ENCODE measurements at places on chromosomes 2 and 18. TPM values are rescaled to one million over a fixed set of nuclear protein-coding genes. Genes with fewer than 3 reads are reported as not detected.

The PFN4 gene
- total RNA-seq = not detected

DNA sequence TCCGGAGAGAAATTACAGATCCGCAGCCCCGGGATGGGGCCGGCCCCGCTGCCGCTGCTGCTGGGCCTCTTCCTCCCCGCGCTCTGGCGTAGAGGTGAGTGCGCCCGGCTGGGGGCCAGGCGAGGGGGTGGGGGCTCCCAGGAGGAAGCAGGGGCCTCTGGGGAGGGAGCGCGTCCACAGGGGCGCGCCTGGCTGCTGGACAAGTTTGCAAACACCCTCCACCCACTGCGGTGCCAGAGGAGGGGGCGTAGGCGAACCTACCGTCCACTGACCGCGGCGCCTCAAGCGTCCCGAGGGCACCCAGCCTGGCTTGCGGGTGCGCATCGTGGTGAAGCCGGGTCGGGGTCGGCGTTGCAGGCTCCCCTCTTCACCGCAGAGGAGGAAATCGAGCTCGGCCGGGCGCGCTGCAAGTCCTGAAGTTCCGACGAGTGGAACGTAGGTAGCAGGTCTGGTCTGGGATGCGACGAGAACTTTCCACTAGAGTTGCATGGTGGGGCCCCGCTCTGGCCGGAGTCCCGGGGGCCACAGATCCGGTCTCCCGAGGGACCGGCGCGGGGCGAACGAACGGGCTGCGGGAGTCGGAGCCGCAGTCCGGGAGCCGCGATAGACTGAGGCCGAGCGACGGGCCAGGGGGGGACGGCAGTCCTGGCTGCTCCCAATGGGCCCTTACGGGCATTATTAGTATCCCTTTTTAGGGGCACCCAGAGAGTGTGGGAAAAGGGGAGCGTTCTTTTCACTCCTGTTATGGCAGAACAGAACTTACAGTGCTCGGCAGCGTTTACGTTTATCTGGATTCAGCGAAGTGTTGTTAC, 502 bp downstream of the MERTK start:
- no peak for DNase-seq

The UGT1A5 gene
- not detected for total RNA-seq

- DNase-seq = no peak
These were observed 73.1 kb downstream of the RTN4 start for GRCh38 chr2:54977149-54977548.

DNA sequence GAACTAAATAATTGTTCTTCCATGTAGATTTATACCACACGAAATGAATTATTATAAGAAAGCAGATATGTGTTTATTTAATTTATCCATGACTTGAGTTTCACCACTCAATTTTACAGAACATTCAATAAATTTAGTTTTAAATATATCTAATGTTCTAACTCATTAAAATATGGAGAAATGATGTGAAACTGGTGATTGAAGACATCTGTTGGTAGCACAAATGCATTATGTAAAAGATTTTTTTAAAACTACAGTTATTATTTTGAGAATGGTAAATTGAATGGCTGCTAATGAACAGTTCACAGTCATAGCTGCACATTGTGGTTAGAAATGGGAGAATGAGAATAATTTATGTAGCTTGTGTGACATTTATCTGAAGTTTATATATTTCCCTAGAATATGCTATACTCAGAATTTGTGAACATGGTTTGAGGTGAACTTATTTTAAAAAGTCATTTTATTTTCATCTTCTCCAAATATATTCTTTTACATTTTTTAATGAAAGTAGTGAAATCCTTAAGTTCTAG, 203.5 kb downstream of the DPP4 start:
- no peak for DNase-seq

The TRIM43 gene
- not detected for total RNA-seq

The MYO3B gene
- total RNA-seq = not detected

Measured in CD4-positive, alpha-beta memory T cell (primary cell).